ENCODE measurements at places on chromosomes 4 and X.

- DNase-seq, result no peak
Measured at GRCh38 chr4:12286351-12286750, 857.7 kb upstream of the HS3ST1 start.

- no peak for DNase-seq
Measured at GRCh38 chrX:151825925-151826485, 86.7 kb upstream of the MAGEA4 start.

- DNase-seq, result no peak
Measured at GRCh38 chr4:158020734-158021346, 152.0 kb downstream of the GASK1B start.

GRCh38 chr4:20217521-20217920 is 34.2 kb upstream of the SLIT2 start:
- DNase-seq, result no peak

- no peak for DNase-seq
Measured at GRCh38 chrX:130772776-130773143, 130.2 kb downstream of the ENOX2 start.

- no peak for DNase-seq
Measured at GRCh38 chr4:188428935-188429334, 289.7 kb downstream of the TRIML1 start.

GRCh38 chrX:132671229-132671641 is 182.4 kb upstream of the MBNL3 start:
- DNase-seq, result no peak

DNA sequence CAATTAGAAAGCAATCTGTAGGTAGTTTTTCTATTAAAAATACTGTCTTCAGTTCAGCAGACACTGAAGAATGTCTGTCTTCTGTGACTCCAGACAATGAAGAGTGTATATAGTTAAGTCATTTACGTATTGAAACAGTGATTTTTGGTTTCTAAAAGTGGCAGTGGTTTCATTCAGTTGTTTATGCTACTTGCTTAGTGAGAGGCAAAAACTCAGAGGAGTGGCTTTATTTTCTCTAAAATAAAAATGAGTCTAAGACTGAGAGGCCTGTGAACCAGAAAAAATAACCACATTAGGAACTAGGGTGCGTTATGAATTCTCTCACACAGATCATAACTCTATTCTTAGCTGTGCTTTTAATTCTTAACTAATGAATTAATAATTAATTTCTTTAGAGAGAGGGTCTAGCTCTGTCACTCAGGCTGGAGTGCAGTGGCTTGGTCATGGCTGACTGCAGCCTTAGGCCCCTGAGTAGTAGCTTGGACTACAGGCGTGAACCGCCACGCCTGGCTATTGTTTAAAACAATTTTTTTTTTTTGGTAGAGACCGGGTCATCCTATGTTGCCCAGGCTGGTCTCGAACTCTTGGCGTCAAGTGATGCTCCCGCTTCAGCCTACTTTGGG is 31.4 kb downstream of the FREM3 start:
- DNase-seq, result no peak

GRCh38 chrX:5971300-5971699 is 257.4 kb downstream of the NLGN4X start:
- DNase-seq, result no peak

GRCh38 chrX:11103006-11103405 is 8.1 kb upstream of the HCCS start:
- no peak for DNase-seq

GRCh38 chr4:39559626-39560025 is 32.4 kb upstream of the UGDH start:
- no peak for DNase-seq

- DNase-seq, result no peak
Measured at GRCh38 chr4:170675568-170676262, 586.0 kb upstream of the AADAT start.

- no peak for DNase-seq
Measured at GRCh38 chr4:142485452-142485851, 360.6 kb downstream of the INPP4B start.

DNA sequence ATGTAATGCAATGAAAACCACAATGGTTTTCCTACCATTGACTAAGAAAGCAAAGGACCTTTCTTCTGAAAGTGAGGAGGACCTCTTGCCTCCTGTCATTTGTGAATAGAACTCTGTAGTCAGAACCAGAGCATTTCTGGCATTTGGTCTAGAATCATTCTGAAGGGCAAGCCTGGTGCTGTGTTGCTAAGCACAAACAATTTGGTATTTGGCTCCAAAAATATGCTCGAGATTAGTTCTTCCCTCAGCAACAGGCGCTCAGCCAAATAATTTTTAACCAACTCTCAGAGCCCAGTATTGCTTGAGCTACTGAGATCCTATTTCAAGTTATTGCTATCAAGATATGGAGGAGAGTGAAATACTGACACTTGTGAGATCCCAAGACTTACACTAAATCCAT is 71.0 kb downstream of the SNCA start:
- DNase-seq, result no peak

- DNase-seq, result no peak
Measured at GRCh38 chr4:73438582-73439215, 2.7 kb downstream of the AFP start.

DNA sequence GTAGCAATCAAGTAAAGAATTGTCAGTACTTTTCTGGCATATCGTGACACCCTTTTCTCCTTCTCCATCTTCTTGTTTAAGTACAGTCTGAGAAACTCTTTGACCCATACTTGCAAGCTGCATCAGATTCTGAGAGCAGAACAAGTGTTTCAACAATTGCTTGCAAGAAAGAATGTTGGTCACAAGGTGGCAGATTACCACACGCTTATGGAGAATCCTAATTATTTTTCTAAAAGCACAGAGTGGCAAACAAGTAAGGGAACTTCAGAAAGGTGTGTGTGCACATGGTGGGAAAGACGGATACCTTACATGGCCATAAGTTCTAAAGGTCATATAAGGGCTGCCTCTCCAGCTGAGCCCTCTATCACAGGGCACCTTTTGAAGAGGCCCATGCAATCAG is 136.4 kb upstream of the FGF13 start:
- DNase-seq, result no peak

GRCh38 chr4:140260227-140260626 is 106.2 kb upstream of the MAML3 start:
- DNase-seq, result no peak

DNA sequence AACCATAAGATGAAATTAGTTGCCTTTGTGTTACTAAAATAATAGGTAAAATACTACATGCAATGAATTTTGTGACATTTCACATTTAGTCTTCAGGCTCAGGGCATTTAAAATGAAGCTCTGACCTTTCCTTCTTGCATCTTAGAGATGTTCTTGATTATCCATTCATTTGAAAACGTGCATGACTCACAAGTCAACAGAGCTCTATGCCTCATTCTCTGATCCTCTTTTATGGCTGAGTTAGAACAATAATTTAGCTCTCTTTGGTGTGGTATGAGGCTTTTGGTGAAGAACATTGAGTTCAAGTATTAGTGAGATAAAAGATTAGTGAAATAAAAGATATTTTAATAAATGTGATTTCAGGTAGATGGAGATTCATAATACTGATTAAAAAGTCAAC is 66.5 kb downstream of the TIGD2 start:
- no peak for DNase-seq

DNA sequence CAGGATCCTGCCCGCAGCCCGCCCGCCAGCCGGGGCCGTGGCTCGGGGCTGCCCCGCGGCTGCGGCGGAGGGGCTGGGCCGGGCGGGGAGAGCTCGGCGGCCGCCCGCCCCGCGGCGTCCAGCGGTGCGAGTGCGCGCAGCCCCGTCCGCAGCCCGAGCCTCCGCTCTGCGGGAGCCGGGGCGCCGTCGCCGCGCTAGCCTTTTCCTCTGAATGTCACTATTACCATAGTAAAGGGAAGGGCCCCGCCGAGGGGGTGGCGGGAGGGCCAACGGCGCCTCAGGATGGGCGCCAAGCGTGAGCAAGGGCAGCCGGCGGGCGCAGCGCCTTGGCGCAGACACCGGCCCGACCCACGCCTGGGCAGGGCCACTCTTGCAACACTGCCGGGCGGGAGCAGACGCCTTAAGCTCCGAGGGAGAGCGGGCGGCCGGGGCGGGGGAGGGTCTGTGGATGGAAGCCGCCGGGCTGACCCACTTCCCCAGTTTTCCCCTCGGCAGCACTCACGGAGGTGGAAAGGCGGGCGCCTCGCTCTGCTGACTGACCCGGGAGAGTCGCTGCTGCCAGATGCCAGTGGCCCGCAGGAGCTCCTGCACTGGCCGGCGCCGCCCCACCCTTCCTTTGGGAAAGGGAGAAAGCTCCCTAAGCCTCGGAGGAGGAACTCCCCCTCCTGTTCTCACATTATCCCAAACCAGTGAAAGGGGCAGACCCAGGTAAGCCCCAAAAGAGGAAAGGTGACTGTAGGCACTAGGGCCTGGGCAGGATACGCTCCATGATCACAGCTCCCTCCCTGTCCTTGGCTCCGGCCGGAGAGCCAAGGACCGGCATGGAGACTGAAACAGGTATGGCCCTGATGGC is 329.4 kb downstream of the HNRNPD start:
- DNase-seq, result peak; percentile 63

DNA sequence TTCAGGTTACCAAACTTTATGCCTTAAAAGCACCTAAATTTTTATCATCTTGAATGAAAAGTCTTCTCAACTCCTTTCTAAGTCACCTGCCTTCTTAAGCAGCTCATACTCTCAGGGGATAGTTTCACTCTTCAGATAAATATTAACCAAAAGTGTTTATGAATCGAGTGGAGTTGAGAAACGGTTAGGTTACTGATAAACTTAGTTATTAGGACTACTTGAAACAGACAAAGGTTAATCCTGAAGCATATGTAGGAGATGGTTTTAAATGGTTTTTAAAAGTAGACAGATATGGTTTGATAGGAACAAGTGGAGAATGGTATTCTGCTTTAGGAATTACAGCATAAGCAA is 32.8 kb downstream of the CLDN22 start:
- DNase-seq, result no peak

DNA sequence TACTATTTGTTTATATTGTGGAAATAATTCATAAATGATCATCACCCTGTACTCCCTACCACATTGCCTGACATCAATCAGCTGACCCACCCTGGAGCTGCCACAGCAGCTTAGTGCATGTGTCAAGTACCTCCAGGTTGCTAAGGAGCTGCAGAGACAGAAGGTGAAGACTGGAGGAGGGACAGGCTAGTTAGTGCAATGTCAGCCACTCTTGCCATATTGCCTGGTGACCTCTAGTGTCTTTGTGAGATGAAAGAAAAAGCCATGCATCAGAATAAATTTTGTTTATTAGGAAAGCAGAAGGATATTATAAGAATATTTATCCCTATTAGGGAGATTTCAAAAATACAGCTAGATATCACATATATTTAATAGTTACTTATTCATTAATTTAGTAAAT is 243.9 kb upstream of the FAT4 start:
- DNase-seq, result no peak

DNA sequence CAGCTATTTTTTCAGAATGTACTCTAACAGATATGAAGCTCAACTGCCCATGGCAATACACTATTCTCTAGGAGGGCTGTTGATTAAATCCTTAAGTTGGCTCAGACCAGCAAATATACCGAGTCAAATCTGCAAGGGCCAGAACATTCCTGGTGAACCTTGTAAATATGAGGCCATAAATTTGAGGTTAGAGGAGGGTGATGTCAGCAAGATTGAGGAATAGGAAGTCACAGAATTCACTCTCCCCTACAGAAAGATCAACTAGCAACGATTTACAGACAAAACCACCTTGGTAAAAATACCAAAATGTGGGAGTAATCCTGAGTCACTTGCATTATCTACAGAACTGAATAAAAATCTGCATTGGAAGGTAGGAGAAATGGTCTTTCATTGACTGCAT is 399.3 kb downstream of the GPM6A start:
- no peak for DNase-seq

DNA sequence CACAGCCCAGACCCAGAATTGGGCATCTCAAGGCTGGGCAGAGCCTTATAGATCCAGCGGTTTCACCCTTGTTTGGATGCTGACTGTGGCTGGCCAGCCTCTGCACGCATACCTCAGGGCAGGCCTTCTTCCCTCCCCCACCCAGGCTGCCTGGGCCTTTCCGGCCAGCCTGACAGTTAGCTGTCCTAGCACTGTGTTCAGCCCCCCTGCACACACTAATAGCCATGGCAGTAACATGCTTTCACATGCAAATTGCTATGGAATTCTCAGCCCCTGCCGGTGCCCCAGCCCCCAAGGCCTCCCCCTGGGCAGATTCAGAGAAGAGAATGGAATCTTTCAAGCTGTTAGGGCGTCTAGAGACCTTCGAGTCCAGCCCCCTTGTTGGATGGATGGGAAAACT is 17.7 kb downstream of the EFNB1 start:
- no peak for DNase-seq

DNA sequence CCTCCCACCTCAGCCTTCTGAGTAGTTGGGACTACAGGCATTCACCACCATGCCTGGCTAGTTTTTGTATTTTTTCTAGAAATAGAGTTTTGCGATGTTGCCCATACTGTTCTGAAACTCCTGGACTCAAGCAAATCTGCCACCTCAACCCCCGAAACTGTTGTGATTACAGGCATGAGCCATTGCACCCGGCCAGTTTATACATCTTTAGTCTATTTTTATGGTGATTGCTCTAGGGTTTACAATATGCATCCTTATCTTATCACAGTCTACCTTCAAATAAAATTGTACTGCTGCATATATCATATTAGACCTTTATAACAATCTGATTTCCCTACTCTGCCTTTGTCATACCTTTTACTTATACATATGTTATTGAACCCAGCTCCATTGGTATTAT is 56.9 kb downstream of the SOWAHB start:
- DNase-seq, result no peak

- no peak for DNase-seq
Measured at GRCh38 chrX:68931345-68931744, 102.5 kb downstream of the EFNB1 start.

All from progenitor cell of endocrine pancreas (in vitro differentiated cells).